ENCODE measurements at places on chromosomes 12 and 14.

- DNase-seq: no peak
These were observed 74.9 kb downstream of the PRKCH start for GRCh38 chr14:61396279-61396678.

DNA sequence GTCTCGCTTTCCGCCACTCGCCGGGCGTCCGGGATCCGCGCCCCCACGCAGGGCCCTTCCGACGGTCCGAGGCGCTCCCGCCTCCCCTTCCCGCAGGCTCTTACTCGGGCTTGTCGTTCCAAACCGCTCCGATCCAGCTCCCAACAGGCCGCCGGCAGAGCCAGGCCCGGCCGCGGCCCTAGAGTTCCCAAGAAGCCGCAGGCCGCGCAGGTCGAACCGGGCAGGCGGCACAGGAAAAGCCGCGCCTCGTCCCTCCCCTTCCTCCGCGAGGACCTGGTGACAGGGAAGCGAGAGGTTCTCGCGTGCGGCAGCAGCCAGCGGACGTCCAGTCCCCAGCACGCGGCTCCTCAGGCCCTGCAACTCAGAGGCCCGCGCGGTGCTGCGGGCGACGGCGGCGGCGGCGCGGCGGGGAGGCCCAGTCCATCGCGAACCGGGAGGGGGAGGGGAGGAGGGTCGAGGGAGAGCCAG lies 272 bp downstream of the HECTD1 start:
- DNase-seq: no peak

DNA sequence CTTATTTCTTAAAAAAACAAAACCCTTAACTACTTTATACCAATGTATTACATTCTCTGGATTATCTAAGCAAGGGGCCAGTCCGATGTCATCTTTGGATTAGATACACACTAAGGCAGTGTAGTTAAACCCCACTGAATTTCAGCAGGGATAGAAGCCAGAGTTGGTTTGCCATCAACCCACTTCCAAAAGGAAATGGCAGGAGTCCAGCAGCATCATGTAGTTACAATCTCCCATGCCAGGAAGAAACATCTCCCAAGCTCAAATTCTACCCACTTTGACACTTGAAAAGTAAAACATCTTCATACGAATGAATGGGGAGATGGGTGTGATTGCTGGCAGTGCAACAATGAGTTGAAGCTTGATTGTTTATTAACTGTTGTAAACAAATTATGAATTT lies 203.5 kb upstream of the PLXNC1 start:
- DNase-seq: no peak

DNA sequence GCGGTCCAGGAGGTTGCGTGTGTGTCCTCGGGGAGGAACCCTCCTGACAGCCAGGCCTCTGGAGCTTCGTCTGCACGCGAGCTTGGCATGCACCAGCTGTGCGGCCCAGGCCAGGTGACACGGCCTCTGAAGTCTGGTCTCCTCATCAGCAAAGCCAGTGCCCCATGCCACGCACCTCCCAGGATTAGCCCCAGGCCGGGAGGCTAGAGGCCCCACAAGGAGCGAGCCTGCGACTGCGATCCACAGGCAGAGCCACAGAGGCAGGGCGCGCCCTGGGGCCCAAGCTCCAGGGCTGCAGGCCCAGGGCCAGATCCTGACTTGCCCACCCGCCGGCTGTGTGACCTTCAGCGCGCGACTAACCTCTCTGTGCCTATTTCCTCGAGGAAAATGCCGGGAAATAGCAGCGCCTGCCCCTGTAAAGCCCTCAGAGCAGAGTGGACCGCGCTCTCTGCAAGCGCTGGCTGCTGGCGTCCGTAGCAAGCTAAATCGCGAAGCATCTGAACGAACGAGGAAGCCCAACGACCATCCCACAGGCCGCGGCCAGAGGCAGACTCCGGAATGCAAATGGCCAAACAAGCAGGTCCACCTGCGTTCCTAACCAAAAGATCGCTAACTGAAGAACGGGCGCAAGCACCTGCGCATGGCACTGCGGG lies 492 bp upstream of the BTBD6 start:
- DNase-seq: no peak

DNA sequence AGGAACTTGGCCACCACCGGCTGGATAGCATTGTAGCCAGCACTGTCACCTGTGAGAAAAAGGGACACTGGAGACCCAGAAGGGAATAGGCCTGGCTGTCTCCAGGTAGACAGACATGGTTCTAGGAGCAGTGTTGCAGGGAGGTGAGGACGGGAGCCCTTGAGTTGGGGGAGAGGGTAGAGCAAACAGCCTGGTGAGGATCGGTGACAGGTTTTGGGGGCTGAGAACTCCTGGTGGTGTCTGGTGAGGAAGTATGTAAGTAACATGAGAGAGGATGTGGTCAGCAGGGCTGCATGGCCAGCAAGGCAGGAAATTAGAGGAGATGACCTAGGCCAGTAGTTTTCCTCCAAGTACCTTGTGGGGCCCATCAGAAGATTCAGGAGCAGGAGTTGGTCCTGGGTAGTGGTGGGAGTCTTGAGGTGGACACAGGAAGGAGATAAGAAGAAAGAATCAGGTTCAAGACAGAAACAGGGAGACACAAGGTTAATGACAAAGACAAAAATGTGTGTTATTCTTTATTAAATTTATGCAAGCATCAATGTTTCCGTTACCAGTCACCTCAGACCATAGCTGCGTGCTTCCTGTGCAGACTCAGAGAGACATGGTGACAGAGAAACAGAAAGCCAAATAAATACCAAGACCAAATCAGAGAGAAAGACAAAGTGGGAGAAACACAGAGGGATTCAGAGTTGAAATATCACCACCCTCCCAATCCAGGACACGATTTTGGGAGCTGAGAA lies at the start of gene ARHGAP9:
Gene ARHGAP9, minus strand, starts transcription at position 491 of the 740 bp plus-strand sequence. Its CDS starts 460 bp downstream, at position 31.
- DNase-seq: no peak

- DNase-seq: no peak
These were observed 10.5 kb downstream of the BTBD6 start for GRCh38 chr14:105258846-105259245.

- DNase-seq: no peak
These were observed 7.1 kb downstream of the P2RX4 start for GRCh38 chr12:121217063-121217462.

- DNase-seq: no peak
These were observed 58.0 kb upstream of the CDKN3 start for GRCh38 chr14:54338696-54339317.

- DNase-seq: no peak
These were observed 97.3 kb upstream of the BTG1 start for GRCh38 chr12:92242907-92243306.

DNA sequence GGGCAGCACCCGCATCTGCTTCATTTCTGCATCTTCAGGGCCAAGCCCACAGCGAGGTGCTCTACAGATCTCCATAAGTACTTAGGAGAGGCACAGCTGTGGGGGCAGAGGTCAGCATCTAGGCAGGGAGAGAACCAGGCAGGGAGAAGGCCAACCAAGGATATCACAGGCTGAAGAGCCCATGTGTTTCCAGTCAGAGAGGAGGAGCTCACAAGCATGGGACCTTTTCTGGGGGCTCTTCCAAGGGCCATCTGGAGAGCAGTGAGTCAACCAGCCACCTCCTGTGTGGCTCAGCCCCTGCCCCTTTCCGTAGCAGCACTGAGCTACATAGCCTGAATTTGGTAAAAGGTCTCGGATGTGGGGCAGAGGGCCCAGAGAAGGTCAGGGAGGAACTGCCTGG lies 78.5 kb downstream of the ARL6IP4 start:
- no peak for DNase-seq

GRCh38 chr12:117101953-117102799 lies 3.0 kb upstream of the TESC start:
- peak; percentile 24 for DNase-seq

DNA sequence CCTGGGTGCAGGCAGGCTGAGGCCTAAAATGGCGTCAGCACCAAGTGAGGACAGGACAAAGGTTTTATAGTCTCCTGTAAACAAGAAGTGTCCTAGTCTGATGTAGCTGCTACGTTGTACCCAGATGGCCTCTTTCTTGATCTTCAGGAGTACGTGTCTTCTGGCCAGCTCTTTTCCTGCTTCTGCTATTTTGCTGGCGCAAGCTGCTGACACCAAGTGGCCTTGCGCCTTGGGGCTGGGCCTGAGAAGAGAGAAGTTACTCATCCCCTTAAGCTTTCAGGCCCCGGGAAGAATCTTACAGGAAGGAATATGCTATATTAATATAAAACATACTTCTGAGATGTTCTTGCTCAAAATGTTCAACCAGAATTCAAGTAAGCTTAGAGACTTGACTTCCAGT lies 605.2 kb downstream of the GALC start:
- no peak for DNase-seq

GRCh38 chr14:44576356-44576755 lies 69.3 kb upstream of the FSCB start:
- no peak for DNase-seq

- DNase-seq: no peak
These were observed 52.9 kb downstream of the SVOP start for GRCh38 chr12:108967869-108968540.

DNA sequence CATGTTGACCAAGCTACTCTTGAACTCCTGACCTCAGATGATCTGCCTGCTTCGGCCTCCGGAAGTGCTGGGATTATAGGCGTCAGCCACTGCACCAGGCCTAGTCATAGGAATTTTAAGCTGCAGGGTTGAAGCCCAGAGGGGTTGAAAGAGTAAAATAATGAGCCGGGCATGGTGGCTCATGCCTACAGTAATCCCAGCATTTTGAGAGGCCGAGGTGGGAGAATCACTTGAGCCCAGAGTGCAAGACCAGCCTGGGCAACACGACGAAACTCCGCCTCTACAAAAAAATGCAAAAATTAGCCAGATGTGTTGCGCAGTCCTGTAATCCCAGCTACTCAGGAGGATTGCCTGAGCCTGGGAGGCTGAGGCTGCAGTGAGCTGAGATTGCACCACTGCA lies 69.6 kb downstream of the GALNT8 start:
- no peak for DNase-seq

GRCh38 chr12:31582155-31582554 lies 8.8 kb downstream of the DENND5B start:
- no peak for DNase-seq

GRCh38 chr14:55438066-55438683 lies 2.2 kb downstream of the TBPL2 start:
- DNase-seq: peak; percentile 29

- DNase-seq: no peak
These were observed 484.8 kb upstream of the CCDC196 start for GRCh38 chr14:66001356-66001755.

DNA sequence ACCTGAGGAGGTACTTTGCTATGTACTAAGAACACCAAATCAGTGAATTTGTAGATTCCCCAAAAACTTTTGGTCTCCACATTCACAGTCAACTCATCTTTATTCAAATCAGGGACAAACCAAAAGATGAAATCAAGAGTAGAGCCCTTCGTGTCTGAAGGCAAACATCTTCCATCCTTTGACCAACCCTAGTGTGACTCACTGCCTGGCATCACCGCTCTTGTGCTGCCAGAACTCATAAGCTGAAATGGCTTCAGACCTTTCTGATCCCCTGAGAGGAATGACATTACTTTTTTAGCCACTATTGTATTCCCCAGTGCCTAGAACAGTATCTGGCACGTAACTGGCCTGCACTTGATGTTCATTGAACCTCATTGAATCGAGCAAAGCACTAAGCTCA lies 50.1 kb downstream of the GOLGA5 start:
- DNase-seq: no peak

- DNase-seq: no peak
These were observed 132.4 kb downstream of the SRGAP1 start for GRCh38 chr12:63976902-63977395.

DNA sequence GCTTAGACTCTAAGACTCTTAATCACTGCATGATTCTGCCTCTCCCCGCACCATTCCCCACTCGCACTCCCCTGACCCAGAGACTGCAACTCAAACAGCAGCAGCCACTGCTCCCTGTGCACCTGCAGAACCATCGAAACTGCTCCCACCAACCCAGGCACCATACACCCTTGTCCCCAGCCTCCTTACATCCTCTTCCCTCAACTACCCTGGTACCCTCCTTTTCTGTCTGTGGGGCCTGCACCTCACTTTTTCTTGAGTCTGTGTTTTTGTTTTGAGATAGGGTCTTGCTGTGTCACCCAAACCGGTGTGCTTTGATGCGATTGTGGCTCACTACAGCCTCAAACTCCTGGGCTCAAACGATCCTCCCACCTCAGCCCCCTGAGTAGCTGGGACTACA lies 69.4 kb downstream of the RNFT2 start:
- DNase-seq: no peak

DNA sequence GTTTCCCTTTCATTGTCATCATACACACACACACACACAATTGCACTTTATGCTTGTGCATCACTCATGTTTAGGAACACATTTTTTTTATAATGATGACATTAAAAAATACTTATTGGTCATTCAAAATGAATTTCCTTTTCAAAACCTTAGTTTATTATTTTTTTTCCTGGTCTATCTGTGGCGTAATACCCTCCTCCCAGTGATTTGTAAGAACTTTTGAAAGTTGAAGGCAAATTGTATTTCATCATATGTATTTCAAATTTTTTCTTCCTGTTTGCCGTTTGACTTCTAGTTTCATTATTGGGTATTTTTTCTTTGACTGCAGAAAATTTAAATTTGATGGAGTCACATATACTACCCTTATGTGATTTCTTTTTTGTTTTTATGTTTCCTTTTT lies 2.5 kb upstream of the LRRK2 start:
- DNase-seq: no peak

DNA sequence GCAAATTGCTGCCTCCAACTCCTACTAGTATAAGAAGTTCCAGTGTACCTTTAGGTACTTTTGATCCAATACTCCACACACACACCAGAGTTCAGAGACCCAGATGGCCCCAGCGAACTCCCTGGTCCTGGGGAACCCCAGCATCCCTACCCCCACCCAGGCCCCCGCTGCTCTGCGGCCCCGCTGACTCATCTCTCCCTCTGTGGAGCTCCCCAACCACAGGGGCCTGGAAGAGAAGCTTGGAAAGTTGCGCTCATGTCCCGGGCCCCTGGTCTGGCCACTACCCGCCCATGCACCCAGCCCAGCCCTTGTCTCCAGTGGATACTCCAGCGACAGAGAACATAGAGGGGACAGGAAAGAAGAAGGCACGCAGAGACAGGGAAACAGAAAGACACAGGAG lies 4.2 kb upstream of the SP7 start:
- no peak for DNase-seq

- no peak for DNase-seq
These were observed 95.2 kb downstream of the RASSF9 start for GRCh38 chr12:85741046-85741445.

GRCh38 chr14:105627701-105628100 lies 101.3 kb downstream of the TMEM121 start:
- no peak for DNase-seq

Data from neuronal stem cell (in vitro differentiated cells).